DND-41 (cell line): ENCODE measurements at places on chromosomes 13 and 19.
A peak's percentile ranks its signal among the peaks of the same experiment; 100 is the strongest.

DNA sequence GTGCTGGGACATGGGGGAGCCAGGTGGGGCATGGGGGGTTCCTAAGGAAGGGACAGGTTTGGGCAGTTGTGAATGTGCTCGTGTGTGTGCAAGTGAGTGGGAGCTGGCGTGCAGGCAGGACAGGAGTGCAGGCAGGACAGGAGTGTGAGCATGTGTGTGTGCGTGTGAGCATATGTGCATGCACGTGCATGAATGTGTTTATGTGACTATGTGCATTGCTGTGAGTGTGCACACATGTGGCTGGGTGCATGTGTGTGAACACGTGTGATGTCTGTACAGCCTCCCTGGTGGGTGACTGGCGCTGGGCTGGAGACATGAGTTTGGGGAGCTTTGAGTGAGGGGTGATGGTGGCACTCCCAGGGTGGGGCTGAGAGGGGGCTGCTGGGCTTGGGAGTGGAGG lies 33.4 kb downstream of the CRTC1 start:
- DNase-seq = no peak

- no peak for DNase-seq
Measured at GRCh38 chr13:102309110-102309509, 92.7 kb downstream of the FGF14 start.

GRCh38 chr19:2191456-2192310 lies 27.9 kb downstream of the DOT1L start:
- DNase-seq = no peak

GRCh38 chr19:45905011-45905410 lies 2.6 kb upstream of the MYPOP start:
- DNase-seq = no peak

DNA sequence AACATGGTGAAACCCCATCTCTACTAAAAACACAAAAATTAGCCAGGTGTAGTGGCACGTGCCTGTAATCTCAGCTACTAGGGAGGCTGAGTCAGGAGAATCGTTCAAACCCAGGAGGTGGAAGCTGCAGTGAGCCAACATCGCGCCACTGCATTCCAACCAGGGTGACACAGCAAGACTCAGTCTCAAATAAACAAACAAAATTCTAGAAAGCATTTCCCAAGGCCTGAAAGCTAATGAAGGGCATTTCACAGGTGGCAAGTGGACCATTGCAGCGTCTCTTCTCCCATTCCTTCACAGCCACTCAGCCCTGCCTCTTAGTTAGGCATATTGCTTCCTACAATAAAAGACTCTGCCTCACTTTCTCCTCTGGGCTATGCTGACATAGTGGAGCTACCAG lies 13.5 kb upstream of the RXFP2 start:
- DNase-seq = no peak

DNA sequence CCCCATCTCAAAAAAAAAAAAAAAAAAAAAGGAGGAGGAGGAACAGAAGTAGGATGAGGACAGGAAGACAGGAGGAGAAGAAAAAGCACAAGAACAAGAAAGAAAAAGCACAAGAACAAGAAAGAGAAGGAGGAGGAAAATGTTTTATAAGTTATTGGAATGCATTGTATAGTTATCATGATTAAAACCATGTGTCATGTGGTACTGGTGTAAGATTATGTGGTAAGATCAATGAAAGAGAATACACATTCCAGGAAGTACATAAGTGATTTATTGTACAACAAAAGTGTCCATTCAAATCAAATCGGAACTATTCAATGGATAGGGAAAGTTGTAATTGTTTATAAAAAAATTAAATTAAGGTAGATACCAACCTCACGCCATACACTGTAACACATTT lies 167.7 kb downstream of the MZT1 start:
- no peak for DNase-seq

GRCh38 chr19:55241935-55242464 lies 13.4 kb upstream of the TMEM86B start:
- no peak for DNase-seq

DNA sequence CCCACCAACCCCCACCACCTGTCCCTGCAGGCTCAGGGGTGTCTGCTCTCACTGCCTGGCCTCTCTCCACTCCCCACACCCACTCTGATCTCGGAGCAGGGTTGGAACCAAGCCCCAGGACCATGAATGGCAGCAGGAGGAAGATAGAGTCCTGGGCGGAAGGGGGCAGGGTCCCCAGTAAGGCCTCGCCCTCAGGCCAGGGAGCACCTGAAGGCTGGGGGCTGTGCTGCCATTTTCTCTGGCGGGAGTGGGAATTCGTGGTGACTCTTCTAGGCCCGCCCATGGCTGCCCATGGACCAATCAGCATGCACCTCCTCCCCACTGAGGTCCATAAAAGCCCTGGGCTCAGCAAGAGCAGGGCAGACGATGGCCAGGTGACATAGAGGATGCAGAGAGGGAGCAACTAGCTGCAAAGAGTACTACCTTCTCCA lies 25.0 kb downstream of the KBTBD6 start:
- no peak for DNase-seq

DNA sequence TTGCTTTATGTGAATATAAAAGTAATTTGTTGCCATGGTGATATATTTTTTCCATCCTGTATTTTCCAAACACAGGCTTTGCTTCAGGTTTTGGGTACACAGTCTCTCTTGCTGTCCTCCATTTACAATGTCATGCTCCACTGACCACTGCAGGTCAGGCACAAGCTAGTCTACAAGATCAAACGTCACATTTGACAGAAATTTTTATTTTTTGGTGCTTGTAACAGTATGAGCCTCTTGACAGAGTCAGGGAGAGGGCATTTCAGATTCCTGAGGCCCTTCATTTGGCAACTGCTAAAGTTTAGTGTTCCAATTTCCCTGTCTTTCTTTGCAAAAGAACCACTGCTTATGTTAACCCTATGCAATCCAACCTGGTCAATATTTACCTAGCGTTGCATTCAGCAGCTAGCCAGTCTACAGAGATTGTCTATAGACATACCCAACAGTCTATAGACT lies 175.0 kb downstream of the RFC3 start:
- DNase-seq = no peak

DNA sequence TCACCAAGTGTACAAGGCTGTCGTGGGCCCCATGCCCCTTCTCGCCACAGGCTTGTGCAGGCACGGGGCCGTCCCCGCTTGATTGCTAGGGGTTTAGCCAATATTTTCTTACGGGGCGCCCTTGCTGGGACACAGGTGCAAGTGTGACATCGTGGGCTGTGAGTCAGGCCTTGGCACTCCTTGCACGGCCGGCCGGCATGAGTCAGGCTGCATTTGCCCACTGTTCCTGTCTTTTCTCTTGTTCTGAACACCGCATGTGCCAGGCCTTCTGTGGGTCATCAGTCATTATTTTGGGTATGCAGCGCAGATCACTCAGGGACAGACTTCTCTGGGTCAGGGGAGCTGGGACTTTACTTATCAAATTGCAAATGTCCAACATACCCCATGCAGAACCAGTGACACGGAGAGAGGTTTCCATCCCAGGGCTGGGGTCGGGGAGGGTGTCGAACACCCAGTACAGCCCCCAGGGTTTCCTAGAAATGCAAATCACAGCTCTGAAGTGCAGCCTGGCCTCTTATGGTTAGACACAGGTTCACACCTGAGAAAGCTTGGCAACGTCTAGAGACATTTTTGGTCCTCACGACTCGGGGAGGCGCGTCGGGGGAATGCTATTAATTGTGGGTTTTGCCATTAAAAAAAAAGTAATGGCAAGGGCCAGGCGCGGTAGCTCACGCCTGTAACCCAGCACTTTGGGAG lies 22.5 kb upstream of the KLF2 start:
- DNase-seq = no peak

DNA sequence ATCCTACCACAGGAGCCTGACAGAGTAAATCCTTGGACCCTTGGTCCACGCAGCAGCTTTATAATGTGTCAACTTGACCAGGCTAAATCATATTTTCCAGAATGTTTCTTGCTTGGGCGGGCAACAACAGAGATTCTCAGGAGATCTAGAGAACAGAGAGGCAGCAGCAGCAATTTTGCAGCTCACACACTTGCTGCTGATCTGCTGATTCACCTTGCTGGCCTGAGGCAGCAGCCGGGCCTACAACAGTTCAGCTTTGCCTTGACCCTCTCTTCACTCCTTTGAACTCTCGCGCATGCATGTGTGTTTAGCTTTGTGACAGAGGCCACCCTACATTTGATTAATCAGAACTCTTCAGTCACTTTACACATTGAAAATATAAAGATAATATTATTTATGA lies 159.3 kb downstream of the UGGT2 start:
- no peak for DNase-seq

GRCh38 chr19:36489920-36490415 lies 607 bp upstream of the ZNF566 start:
- peak; percentile 89 for DNase-seq
